NCI-H446 treated with DMSO at 0.1 percent for 48 hours (cell line): ENCODE measurements at places on chromosomes 4 and X.
A peak's percentile ranks its signal among the peaks of the same experiment; 100 is the strongest.

DNA sequence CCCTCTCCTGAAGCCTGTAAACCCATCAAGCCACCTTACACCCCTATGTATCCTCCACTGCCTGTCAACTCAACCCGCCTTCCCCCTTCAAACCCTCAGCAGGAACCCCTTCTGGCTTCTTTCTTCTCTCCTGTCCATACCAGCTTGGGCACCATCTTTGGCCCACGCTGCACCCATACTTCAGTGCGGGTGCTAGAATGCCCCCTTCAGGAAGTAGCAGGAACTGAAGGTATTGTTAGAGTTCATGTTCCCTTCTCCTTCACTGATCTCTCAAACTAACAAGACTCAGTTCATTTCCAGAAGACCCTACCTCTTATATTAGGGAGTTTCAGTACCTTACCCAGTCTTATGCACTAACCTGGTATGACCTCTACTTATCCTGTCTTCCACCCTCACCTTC, 1.5 kb upstream of the UGT2B17 start:
- DNase-seq = no peak

DNA sequence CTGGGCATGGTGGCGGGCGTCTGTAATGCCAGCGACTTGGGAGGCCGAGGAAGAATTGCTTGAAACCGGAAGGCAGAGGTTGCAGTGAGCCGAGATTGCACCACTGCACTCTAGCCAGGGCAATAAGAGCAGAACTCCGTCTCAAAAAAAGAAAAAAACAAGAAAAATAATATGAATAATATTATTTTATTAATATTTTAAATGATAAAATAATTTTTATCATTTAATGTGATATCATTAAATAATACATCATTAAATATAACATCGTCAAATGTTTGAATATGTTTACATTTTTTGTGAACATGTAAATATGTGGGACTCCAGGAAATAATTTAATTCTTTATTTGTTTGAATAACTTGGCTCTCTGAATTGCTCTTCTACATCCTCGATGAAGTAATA, 15.5 kb downstream of the UNC5C start:
- DNase-seq = no peak

DNA sequence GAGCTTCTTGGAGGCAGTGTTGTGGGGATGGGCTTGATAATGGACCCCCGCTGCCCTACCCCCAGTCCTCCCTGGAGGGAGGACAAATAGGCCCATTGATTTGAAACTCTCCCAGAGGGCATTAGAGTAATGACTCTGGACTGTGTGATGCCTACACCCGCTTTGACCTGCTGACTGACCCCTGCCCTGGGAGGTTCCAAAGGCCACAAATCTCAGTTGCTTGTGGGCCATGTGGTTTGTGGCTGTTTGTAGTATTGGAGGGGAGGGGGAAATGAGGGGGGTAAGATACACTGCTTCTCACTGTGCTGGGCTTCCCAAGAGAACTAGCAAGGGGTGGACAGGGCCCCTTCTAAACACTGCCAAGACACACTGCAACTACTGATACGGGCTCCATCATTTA, 27.6 kb upstream of the BCORL1 start:
- no peak for DNase-seq

- DNase-seq = no peak
Measured at GRCh38 chr4:83440148-83440814, 15.3 kb downstream of the HELQ start.

DNA sequence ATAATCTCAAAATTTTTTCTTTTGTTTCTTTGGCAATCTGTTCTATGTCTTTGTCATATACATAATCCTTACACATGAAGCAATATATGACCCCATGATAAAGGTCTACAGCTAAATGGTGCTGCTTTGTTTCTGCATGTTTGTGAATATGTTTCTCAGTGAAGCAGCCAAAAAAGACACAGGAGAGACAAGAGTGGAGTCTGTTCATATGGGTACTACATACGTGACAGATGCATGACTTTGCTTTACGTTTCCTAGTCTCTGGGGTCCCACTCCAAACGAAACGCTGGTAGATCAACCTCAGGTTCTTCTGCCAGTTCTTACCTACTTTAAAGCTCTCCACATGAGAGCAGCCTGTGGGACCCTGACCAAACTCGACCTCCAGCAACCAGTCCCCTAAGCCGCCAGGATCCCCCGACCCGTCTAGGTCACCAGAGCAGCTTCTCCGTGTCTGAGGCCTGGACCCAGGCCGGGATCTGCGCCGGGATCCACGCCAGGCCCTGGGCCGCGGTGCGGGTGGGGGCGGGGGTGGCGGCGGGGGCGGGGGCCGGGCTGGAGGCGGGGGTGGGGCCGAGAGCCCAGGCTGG, 1.5 kb downstream of the USP51 start:
- no peak for DNase-seq

DNA sequence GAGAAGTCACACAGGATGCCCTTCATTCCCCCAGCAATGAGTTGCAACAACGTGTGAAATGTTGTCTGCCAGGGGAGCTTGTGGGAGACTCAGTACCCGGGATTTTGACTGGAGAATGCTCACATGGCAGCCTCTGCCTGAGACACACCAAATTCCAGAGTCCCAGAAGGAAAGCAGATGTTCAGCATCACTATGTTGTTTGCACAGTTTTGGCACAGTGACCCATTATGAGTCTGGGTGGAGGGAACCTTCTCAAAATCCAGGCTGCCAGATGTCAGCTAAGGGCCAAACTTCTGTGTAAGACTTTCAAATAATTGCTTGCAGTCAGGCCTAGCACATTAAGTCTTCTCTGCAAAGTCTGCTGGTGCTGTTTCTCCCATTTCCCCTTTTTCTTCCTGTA, 1029.7 kb upstream of the TENM3 start:
- no peak for DNase-seq

- no peak for DNase-seq
Measured at GRCh38 chr4:30460818-30461217, 259.4 kb upstream of the PCDH7 start.

GRCh38 chr4:61143461-61143860, 56.7 kb upstream of the ADGRL3 start:
- DNase-seq = no peak

DNA sequence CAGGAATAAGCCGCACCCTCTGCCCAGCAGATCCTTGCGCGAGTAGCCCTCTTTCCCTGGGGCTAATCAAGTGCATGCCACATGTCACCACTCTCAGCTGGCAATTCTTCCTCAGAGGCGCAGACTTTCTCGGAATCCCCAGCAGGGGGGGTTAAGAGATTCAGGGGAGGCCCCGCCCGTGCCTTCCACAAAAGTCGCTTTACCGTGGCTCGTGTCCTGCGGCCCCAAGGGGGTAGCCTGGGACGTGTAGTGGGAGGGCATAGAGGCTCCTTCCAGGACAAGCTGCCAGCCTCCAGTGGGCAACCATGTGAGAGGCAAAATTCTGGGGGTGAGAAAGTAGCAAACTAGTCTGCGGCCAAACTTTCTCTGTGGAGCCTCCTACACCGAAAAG, 652 bp downstream of the SRPX start:
- no peak for DNase-seq

DNA sequence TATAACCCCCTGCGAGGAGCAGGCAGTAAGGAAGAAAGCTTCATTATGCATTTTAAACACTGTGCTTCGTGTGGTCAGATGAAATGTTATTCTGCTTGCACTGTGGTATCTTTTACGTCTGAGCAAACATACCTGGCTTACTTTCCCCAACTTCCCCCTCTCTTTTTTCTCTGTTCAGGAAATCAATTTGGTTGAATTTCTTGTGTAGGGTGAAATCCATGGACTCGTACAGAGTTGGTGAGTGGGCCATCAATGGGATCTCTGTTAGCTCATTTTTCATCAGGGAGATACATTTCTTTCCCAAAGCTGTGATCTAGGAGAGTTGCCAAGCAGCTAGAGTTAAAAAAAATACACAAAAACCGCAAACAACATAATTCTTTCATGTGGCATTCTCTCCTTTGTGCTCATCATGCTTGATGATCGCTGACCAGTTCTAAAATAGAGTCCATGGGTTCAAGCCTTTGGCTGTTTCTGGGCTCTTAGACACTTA, 98.5 kb downstream of the FRAS1 start:
- no peak for DNase-seq

DNA sequence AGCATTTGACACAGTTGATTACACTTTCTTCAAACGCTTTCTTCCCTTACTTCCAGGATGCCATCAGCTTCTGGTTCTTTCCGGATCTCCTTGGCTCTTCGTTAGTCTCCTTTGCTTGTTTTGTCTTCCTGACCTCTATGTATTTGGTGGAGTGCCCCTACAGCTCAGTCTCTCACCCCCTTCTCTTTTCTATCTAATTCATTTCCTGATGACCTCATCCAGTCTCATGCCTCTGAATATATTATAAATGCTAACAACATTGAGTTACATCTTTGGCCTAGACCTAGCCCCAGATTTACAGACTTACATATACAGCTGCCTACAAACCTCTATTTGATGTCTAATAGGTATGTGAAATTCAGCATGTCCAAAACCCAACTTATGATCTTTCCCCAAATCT, 16.5 kb upstream of the LEF1 start:
- no peak for DNase-seq

- no peak for DNase-seq
Measured at GRCh38 chr4:181970366-181970765, 272.8 kb upstream of the TENM3 start.

DNA sequence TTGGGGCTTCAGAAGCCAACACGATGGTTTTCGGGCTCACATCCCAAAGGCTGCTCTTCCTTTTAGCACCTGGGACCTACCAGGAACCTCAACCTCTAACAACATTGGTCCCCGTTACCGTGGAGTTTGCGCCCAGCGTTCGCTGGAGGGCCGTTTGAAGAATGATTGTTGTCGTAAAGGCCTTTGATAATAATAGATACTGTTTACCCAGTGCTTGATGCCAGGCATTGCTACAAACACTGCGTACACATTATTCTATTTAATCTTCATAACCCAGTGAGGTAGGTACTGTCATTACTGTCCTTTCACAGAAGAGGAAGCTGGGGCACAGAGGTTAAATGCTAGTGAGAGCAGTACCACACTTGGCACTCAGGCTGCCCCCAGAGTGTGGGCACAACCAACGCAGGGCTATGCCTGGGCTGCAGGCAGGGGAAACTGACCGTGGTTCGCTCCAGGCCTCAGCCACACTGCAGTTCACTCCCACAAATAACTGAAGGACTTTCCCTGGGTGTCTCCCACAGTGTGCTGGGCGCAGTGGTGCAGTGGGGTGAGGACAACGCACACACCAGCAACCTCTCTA, 1.0 kb upstream of the ACSL1 start:
- no peak for DNase-seq

DNA sequence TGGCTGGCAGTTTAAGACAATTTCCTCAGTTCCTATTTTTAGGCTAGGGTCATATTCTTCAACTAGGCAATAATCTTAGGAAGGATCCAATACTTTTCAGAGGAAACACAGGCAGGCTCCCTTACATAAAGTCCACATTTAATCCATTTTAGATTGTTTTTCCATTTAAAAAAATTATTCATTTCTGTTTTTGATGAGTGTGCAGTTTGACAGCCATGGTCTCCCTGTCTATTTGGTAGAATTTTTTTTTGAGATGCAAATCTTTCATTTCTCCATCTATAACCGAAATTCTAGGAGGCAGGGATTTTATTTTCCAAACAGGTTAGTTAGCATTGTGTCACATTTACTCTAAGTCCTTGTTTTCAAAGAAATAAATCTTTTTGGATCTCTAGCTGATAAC, 326.8 kb downstream of the PPP4R3C start:
- no peak for DNase-seq

- peak; percentile 26 for DNase-seq
Measured at GRCh38 chr4:88007304-88008121, at the start of gene PKD2. Gene PKD2, plus strand, starts transcription at chr4:88007635. Its CDS starts 99 bp downstream, at chr4:88007734.

GRCh38 chr4:5708449-5709206, at the start of gene EVC2:
Gene EVC2, minus strand, starts transcription at chr4:5708559. Its CDS starts 46 bp downstream, at chr4:5708513.
- no peak for DNase-seq

DNA sequence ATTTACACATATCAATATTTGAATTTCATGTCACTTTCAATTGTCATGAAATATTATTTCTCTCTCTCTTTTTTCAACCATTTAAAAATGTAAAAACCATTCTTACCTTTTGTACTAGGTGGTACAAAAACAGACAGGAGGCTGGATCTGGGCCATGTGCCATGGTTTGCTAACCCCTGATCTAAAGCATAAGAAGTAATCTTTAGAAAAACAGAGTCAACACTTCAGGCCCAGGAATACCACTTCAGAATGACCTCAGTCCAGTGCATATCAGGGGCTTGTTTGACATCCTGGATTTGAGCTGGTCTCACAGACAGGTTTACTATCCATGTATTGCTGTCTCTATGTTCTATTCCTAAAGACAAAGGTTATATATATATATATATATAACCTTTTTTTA, 102.5 kb downstream of the DCHS2 start:
- DNase-seq = no peak

GRCh38 chr4:136424052-136424451, 1108.2 kb downstream of the PCDH18 start:
- no peak for DNase-seq

- no peak for DNase-seq
Measured at GRCh38 chr4:42050516-42051249, 60.4 kb downstream of the SLC30A9 start.

DNA sequence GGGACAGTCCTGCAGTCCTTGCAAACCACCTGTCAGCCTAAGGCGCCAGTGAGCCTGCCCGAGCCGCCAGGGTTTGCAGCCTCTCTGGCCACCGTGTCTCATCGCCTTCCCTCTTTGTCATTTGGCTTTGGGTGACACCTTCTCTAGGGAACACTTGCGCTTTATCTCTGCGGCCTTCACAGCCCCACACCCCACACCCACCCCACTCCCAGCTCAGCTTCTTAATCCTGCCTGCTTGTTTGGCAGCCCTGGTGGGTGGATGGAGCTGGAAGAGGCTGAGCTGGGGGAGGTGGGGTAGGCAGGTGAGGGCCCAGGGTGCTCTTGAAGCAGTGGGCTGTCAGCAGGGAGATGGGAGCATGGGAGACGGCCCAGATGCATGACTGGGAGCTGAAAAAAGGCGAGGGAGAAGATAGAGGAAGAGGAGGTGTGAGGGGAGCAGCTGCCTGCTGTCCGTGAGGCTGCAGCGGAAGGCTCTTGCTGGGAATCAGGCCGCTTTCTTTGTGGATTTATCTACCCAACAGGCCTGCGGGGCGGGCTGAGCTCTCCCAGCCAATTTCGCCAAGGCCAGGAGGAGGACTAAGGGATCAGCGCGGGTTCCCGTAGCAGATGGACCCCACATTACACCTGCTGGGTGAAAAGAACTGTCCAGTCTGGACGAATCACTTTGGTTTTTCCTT, 97.5 kb upstream of the STOX2 start:
- DNase-seq = no peak

- DNase-seq = no peak
Measured at GRCh38 chr4:99863804-99864203, 30.4 kb downstream of the LAMTOR3 start.

DNA sequence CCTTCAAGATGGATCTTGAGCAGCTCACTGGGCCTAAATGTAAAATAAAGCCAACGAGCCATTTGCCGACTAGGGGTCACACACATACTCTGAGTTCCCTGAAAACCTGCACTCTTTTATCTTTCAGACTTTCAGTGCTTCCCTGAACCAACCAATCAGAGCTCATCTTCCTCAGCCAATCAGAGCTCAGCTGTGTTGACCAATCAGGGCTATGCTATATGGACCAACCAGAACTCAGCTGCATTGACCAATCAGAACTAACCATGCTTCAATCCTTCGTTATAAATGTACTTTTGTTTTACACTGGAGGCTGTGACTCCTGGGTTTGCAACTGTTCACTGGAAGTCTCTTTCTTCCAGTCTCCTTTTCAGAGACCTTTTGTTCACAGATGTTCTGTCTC, 19.3 kb downstream of the SLC25A53 start:
- peak; percentile 6 for DNase-seq
